ENCODE measurements at places on chromosomes 6 and 20.

GRCh38 chr6:11273406-11274065, 41.1 kb upstream of the NEDD9 start:
- no peak for DNase-seq

GRCh38 chr6:170053966-170054661, 236.8 kb downstream of the DLL1 start:
- no peak for DNase-seq

- DNase-seq: no peak
Observed at GRCh38 chr6:113425977-113426660, 431.0 kb upstream of the MARCKS start.

- no peak for DNase-seq
Observed at GRCh38 chr6:116108836-116109235, 8.2 kb downstream of the NT5DC1 start.

DNA sequence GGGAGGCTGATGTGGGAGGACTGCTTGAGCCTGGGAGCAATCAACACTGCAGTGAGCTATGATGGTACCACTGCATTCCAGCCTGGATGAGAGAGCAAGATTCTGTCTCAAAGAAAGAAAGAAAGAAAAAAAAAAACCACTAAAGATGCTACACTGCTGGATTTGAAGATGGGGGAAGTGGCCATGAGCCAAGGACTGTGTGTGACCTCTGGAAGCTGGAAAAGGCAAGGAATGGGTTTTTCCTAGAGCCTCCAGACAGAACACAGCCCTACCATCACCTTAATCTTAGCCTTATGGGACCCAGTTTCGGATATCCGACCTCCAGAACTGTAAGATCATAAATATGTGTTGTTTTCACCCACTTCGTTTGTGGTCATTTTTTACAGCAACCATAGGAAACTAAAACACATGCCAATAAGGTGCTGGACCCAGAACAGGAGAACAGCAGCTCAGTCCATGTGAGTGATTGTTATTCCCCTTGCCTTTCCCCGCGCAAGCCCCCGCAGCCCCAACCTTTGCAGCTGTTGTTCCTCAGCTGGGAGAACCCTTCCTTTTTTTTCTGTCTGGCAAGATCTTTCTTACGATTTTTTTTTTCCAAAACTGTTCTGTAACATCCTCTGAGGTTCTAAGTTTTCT, 11.1 kb upstream of the VAPB start:
- no peak for DNase-seq

GRCh38 chr20:24816431-24816830, 132.6 kb upstream of the CST7 start:
- no peak for DNase-seq

DNA sequence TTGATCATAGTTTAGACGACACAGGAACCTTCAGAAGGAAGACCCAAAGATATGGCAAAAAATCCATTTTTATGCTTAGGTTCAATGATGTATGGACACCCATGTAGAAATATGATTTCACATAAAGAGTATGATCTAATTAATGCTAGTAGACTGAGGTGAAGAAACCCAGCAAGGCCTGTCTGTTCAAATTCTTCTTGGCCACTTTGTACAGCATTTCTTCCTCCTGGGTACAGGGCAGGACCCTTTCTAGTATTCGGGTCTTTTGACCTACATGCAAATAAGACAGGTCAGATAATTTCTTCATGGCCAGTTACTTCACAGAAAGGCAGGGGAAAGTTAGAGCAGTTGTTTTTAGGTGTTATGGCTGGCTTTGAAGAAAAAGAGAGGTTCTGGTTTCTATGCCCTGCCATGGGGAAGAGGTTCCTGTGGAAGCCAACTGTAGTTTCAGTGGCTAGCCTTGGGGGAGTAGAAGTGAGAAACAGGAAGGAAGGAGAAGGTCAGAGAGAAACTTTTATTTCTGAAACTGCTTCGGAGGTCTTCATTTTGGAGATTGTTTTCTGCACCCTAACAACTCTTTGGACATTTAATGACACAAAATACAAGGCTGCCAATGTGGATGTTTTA, 208.3 kb downstream of the PTPRK start:
- DNase-seq: no peak

GRCh38 chr20:6709910-6710595, 57.4 kb upstream of the BMP2 start:
- no peak for DNase-seq

- DNase-seq: no peak
Observed at GRCh38 chr6:78253618-78254017, 600.8 kb downstream of the MEI4 start.

DNA sequence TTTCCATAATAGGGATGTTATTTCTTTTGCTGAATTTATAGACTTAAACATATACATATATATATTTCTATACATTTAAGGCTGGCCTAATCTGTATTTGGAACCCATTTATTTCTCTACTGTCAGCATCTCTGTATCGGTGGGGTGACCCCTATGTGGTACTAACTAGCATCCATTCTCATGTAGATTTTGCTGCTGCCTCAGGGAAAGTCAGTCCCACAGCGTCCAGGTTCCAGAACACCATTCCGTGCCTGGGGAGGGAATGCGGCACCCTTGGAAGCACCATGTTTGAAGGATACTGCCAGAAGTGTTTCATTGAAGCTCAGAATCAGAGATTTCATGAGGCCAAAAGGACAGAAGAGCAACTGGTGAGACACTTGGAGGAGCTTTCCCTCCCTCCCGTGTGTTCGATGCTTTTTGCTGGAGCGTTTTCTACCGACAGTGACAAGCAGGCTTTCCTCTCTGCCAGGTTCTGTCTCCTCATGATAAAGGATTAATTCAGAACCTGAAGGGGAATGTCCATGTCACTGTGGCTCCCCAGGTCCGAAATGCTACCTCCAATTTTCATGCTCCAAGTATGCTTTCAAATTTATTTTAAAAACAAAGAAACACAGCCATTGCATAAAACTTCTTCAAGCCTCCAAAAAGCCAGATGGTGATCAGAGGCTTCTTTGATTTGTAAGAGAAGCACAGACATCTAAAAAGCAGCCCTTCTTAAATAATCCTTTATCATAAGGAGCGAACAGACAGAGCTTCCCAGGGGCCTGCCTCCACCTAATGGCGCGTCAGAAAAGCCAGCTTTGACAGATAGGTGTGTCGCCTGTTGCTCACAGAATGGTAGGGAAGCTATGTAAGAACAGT, 13.1 kb downstream of the TNFAIP3 start:
- DNase-seq: no peak

DNA sequence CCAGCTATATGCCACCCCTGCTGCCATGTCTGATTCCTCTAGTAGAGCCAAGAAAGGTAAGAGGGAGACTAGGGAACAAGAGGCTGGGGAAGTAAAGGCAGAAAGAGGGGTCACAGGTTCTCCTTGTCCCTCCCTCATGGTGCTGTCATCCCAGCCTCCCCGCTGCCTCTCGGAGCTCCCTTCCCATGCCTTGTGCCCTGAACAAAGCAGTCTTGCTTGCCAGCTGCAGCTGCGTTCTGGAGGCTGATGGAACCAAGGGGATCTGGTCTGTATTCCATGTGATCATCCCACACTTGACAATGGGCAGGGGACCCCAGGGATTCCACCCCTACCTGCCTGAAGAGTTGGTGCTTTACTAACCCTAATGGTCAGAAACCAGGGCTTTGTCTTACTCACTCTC, 61.4 kb downstream of the DAAM2 start:
- no peak for DNase-seq

- DNase-seq: no peak
Observed at GRCh38 chr20:19964289-19965265, 52.6 kb upstream of the NAA20 start.

GRCh38 chr6:84082689-84083265, 49.2 kb downstream of the MRAP2 start:
- DNase-seq: no peak

DNA sequence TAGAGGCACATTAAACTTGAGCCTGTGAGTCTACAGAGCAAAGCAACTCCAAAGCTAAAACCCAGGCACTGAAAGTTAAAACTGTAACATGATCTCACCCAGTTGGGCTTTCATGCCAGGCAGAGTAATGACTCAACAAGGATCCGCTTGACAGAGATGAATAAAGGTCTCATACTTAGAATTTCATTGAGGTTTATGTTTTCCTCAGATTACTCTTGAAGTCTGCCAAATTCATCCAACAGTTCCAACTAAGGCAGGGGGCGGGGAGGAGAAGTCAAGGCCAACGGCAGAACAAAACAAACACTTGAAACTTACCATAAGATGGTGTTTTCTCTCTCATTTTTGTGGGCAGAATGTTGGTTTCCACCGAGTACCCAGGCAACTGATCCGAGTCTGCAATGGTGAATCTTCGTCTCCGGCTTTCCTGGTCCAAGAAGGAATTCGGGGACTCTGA, 54.0 kb upstream of the IPCEF1 start:
- no peak for DNase-seq

GRCh38 chr6:148578489-148578814, 168.4 kb upstream of the UST start:
- DNase-seq: no peak

DNA sequence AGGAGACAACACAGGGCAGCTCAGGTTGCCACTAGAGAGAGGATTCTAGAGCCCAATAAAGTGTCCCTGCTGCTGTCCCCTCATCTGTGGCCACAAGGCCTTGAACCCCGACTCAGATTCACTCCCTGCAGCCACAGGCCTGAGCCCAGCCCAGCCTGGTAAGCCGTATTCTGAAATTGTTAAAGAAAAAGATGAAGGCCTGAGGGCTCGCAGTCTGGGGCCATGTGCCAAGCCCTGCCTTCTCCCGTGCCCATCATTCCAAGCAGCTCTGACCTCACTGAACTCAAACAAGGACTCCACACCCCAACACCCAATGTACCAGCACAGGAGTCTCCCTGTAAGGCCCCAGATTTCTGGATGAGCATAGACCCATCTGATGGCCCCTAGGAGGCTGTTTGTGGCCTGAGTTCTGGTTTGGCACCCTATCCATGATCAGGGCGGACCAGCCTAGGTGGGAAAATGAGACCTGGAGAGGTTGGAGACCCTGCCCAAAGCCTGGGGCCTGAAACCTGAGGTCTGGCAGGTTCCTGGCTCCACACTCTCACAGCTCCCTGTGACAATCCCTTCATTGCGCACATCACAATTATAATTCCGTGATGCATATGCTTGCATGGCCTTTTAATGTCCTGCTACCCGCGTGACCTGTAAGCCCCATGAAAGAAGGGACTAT, 62.0 kb upstream of the TOP1 start:
- no peak for DNase-seq

- no peak for DNase-seq
Observed at GRCh38 chr6:135438907-135439535, 58.5 kb downstream of the AHI1 start.

DNA sequence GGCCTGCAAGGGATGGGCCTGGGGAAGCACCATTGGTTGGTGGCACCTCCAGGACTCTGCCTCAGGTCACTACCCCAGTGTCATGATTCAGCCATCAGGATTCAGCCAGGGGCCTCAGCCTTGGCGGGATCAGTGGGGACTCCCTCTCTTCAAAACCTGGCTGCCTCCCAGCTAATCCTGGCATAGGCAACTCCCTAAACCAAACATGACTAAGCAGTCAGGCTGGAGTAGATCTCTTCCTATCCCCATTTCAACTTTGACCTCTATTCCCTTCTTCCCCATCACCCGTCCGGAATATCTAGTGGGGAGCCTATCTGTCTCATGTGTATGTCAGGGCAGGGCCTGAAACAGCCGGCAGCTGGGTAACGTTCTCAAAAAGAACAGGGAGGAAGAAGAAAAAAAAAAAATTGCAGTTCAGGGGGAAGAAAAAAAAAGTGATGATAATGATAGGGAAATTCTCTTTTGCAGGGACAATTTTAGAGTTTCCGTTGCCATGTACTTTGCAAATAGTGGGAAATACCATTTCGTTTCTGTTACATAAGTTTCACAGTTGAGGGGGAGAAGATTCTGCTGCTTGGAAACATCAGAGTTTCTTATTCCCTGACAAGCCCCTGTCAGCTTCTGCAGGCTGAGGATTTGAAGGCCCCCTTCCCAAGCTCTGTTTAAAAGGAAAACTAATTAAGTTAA, 4.1 kb upstream of the PREX1 start:
- no peak for DNase-seq

GRCh38 chr6:165119231-165120020, 190.0 kb downstream of the C6orf118 start:
- no peak for DNase-seq

DNA sequence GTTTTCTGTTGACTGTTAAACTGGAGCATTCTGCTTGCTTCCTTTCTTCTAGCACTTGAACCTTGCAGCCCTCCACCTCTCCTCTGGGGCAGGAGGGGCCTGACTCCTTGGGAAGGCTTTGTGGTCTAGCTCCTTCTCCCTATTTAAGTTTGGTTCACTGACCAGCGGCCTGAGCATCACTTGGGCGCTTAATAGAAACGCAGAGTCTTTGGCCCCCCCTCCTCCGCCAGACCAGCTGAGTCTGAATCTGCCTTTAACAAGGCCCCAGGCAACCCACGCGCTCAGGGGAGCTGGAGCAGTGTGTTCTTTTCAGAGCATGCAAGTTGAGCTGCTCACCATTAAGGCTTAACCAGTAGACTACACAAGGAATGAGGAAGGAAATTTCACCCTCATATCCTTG, 225.7 kb downstream of the NRN1 start:
- no peak for DNase-seq

DNA sequence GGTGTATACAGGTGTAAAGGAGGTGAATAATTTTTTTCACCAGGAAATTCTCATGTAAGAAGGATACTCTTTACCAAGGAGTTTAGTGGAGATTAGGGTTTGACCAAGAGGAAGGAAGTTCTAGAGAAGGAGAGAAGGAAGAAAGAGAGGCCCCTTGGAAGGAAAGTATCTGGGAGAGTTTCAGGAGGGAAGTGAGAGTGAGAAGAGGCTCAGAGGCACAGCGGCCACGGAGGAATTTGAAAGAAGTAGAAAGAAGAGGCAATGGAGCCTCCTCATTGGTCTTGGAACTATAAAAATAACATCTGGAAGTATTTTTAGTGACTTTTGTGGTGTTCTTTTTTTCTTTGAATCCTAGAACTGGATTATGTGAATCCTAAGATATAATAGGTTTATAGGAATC, 50.8 kb upstream of the MCUR1 start:
- DNase-seq: no peak

GRCh38 chr6:4889701-4890100, 113.5 kb downstream of the CDYL start:
- DNase-seq: no peak

GRCh38 chr20:58048096-58048702, 180.3 kb downstream of the ANKRD60 start:
- DNase-seq: no peak

GRCh38 chr6:149861603-149862423, 2.3 kb downstream of the LRP11 start:
- no peak for DNase-seq

- no peak for DNase-seq
Observed at GRCh38 chr20:52682237-52682636, 289.9 kb upstream of the TSHZ2 start.

GRCh38 chr6:56491606-56492328, 150.9 kb downstream of the DST start:
- no peak for DNase-seq

Measured in T-helper 17 cell (primary cell).